CD4-positive, alpha-beta T cell (primary cell): ENCODE measurements at places on chromosomes 4 and X. TPM values are rescaled to one million over a fixed set of nuclear protein-coding genes. Genes with fewer than 3 reads are reported as not detected.
A peak's percentile ranks its signal among the peaks of the same experiment; 100 is the strongest.

- no peak for DNase-seq
Measured at GRCh38 chrX:13661735-13662288, 8.9 kb downstream of the TCEANC start.

DNA sequence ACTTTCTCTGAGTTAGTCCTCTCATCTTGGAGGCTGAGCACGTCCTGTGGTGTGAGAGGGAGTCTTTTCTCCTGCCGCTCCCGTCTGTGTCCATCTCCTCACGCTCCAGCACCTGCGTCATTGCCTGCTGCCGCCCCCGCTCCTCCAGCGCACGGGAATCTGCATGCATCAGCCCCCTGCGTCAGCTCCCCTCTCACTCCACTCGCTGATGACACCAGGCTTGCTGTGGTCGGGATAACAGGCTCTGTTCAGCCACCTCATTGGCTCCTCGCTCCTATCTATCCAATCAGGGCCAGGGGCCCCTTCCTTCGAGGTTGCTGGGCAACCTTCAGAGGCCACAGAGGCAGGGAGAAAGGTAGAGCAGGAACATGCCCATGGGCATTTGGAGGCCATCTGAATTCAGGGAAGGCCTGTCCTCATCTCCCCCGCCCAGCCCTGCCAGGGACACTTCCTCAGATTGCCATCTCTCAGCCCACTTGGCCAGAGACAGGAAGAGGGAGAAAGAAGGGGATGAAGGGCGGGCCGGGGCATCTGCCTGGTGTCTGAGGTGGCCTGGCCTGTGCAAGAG is 9.3 kb downstream of the ZNF185 start:
- no peak for DNase-seq

DNA sequence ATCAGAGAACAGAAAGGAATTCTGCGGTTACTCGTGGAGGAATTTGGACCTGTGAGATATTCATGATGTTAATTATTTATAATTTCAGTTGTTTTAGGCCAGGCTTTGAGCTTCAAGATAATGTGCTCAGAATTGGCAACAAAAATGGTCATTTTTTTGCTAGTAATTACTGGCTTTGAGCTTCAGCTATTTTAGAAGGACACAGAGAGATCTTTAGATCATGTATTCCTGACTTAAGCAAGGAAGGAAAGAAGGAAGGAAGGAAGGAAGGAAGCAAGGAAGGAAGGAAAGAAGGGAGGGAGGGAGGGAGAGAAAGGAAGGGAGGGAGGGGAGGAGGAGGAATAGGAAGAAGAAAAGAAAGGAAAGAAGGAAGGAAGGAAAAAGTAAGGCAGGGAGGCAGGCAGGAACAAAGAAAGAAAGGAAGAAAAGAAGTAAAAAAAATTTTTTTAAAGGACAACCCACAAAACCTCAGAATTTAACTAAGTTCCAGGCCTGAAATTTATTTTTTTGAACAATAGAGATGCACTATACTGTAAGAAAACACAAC is 277.9 kb upstream of the KLF3 start:
- no peak for DNase-seq

GRCh38 chr4:3725936-3726870 is 40.0 kb upstream of the ADRA2C start:
- DNase-seq: no peak

Gene CTAG1B
- total RNA-seq: not detected

Gene CAPN6
- not detected for total RNA-seq

DNA sequence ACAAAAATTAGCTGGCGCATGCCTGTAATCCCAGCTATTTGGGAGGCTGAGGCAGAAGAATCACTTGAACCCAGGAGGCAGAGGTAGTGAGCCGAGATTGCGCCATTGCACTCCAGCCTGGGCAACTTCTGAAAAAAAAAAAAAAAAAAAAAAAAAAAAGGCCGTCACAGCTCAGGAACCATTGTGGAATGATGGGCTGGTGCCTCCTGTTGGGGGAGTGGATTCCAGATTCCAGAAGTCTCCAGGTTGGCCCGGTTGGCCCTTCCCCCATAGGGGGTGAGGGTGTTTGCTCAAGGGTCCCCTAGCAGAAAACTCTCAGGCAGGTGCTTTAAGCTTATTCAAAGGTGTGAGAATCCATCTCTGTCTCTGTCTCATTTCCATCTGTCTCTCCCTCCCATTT is 11.5 kb downstream of the SH3TC1 start:
- no peak for DNase-seq

GRCh38 chrX:6169407-6169806 is 59.3 kb downstream of the NLGN4X start:
- DNase-seq: no peak

- DNase-seq: no peak
Measured at GRCh38 chrX:138001226-138001625, 435.3 kb downstream of the ZIC3 start.

Gene CT45A5
- not detected for total RNA-seq

- DNase-seq: no peak
Measured at GRCh38 chr4:183223053-183223452, 97.0 kb downstream of the CLDN22 start.

Gene GUCY1A1
- not detected for total RNA-seq

Gene IDH3G
- total RNA-seq: 47.3 TPM

Gene TMEM35A
- not detected for total RNA-seq

Gene RPL9
- total RNA-seq: 2,639 TPM

DNA sequence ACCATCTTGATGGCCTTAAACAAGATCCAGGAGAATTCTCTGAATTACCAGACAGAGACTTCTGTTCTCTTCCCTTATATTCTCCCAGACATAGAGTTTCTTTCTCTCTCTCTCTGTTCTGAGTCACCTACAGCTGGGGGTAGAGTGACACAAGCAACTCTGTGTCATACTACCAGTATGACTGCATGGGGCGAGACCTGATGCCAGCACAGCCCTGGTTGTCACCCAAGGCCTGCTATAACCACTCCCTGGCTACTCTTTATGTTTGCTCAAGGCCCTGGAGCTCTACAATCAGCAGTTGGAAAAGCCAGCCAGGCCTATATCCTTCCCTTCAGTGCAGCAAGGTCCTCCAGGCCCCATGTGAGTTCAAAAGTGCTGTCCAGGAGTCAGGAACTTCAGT is 114.2 kb upstream of the TENT5D start:
- DNase-seq: no peak

DNA sequence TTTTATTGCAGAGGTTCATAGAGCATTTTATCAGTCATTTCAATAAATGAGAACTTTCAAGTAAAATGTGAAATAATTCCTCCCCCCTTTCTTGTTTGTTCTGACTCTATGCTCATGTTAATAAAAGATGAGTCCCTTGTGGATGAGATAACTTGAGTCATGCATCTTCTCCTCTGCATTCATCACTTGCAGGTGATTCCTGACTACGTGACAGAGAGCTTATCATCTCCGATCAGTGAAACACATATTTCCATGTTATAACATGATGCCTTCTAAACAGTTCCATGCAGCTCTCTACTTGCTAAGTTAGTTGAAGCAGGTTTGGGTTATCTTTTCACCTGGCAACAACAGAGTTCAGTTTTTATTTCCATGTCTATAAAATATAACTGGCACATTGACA is 160.1 kb upstream of the ANKRD50 start:
- DNase-seq: no peak

DNA sequence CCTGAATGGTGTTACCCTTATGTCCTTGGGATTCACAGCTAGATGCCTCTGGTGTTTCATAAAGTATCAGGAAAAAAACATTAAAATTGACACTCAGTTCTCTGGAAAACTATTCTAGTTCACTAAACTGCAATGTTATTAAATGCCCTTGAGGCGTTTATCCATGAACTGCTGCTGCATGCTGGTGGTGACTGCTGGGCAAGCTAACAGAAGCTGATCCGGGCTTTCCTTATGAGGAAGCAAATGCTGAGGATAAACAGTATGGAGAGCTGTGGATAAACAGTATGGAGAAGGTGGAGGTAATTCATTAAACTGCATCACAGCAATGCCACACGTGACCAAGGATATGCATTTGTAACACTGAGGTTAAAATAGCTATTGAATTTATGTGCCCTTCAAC is 227.0 kb downstream of the NR3C2 start:
- no peak for DNase-seq

- DNase-seq: no peak
Measured at GRCh38 chr4:94214703-94215319, 7.1 kb downstream of the SMARCAD1 start.

Gene EMCN
- total RNA-seq: not detected

- no peak for DNase-seq
Measured at GRCh38 chr4:8644966-8645752, 52.6 kb downstream of the CPZ start.

- DNase-seq: no peak
Measured at GRCh38 chrX:132033166-132033565, 10.1 kb downstream of the STK26 start.

Gene GRK4
- total RNA-seq: 1.8 TPM

GRCh38 chr4:78613522-78614321 is 62.2 kb downstream of the ANXA3 start:
- no peak for DNase-seq

- no peak for DNase-seq
Measured at GRCh38 chrX:150768132-150768485, 74.9 kb downstream of the MTMR1 start.

GRCh38 chr4:76736414-76736813 is 161.5 kb downstream of the SOWAHB start:
- DNase-seq: no peak

- DNase-seq: no peak
Measured at GRCh38 chrX:151929126-151929525, 16.4 kb downstream of the MAGEA4 start.

GRCh38 chrX:140701480-140701879 is 8.1 kb upstream of the LINC00632 start:
- DNase-seq: peak; percentile 2

DNA sequence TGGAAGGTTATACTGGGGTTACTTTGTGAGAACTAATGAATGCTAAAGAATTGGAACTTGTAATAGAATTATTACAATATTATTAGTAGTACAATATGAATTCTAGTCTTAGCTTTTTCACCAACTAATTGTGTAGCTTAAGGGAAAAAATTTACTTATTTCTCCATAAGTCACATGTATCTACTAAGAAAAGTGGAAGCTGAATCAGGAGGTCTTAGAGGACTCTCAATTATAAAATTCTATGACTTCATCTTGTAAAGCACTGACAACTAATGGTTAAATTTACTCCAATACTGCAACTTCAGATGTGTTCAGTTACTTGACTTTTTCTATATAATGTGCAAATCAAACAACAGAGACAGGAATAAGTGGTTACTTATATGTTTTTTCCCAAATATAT is 899 bp upstream of the TMPRSS11D start:
- no peak for DNase-seq

Gene ASB5
- not detected for total RNA-seq

GRCh38 chrX:21757960-21758359 is at the start of gene SMPX:
TSS of gene SMPX (minus strand) at chrX:21758116. CDS start at chrX:21754290, 3,826 bp downstream.
- no peak for DNase-seq
